ENCODE measurements at places on chromosomes 3 and 15. TPM values are rescaled to one million over a fixed set of nuclear protein-coding genes. Genes with fewer than 3 reads are reported as not detected.

- no peak for DNase-seq
Observed at GRCh38 chr3:162143180-162143579, 646.6 kb downstream of the OTOL1 start.

DNA sequence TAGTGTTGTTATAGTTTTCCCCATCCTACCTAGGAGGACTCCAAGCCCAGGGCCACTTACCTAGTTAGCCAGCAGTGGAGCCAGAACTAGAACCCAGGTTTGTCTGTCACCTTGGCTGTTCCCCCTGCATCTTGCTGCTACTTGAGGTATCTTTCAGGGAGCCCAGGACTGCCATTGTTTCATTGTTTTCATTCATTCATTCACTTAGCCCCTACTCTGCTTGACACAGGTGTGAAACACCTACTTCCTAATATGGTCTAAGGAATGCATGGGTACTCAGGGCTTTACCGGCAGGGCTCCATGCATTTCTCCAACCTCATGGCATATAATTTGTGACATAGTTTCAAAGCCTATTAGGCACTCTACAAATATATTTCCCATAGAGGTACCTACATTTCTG, 266.6 kb upstream of the TPM1 start:
- DNase-seq: no peak

DNA sequence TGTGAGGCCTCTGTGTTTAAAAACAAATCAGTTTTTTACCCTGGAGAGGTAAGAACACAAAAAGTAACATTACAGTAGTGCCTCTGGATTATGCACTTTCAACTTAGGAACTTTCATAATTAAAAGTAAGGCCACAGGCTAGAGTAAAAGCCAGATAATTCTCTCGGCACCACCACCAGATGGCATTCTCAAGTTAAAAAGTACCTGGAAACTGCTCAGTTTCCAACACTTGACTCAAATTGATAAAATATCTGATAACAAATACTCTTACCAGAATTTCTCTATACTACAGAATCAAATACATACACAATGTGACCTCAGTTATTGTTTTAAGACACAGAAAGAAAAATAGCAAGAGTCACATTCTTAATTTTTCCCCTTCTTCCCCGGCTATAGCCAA, 19.9 kb downstream of the SPICE1 start:
- no peak for DNase-seq

- DNase-seq: no peak
Observed at GRCh38 chr3:140505876-140506275, 172.0 kb upstream of the TRIM42 start.

CCDC39 gene
- total RNA-seq: not detected

GRCh38 chr15:73800662-73801345, 47.7 kb upstream of the INSYN1 start:
- no peak for DNase-seq

ZNF80 gene
- total RNA-seq: not detected

MST1R gene
- total RNA-seq: 8.1 TPM

TRIM71 gene
- total RNA-seq: 0.18 TPM

FETUB gene
- total RNA-seq: not detected

DNA sequence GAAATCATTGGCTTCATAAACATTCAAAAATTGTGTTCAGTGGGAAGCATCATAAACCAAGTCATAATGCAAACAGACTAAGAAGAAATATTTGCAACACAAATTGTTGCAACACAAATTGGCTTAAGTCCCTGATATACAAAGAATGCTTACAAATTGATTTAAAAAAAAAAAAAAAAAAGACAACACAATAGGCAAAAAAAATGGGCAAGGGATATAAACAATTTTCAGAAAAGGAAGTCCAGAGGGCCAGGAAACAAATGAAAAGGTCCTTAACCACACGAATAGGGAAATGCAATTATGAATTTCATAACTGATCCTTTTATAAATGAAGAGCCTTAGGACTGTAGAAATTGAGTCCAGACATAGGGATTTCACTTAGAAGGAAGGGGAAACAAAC, 98.9 kb downstream of the LRRK1 start:
- no peak for DNase-seq

DNA sequence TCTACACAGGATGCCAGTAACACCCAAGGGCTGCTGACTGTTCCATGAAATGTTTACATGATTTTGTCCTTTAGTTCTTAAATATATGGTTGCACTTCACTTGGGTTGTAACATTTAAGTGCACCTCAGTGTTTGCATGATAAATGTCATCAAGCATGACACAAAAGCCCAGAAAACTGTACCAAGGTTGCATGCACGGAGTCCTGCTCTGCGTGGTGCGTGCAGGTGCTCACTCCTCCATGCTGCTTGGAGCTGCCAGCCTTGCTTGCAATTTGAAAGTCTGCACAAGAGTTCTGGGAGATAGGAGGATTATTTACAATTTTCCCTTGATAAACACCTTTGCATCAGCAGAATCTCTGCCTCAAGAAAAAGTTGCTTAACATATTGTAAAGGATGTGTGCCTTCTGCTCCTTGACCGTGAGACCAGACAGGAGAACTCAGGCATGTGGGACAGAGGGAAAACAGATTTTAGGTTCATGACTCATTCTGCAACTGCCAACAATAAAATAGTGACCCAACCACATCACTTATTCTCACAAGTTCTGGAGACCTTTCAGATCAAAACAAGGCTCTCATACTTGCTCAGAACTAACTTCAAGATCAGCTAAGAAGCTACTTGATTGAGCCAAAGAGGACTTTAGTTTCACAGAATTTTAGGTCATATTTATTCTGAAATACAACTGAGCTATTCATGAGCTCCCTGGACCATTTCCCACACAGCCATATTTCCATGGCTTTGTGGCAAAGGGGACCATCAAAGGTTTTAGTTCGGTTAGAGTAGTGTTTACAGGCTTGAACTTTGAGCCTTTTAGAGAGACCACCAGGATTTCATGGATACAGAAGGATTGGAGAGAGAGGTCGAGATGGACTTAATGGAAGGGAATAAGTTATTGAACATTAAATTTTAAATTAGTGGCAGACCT, 128.4 kb upstream of the ZBED2 start:
- DNase-seq: no peak

- DNase-seq: no peak
Observed at GRCh38 chr3:6806991-6807390, 53.9 kb upstream of the GRM7 start.

DNA sequence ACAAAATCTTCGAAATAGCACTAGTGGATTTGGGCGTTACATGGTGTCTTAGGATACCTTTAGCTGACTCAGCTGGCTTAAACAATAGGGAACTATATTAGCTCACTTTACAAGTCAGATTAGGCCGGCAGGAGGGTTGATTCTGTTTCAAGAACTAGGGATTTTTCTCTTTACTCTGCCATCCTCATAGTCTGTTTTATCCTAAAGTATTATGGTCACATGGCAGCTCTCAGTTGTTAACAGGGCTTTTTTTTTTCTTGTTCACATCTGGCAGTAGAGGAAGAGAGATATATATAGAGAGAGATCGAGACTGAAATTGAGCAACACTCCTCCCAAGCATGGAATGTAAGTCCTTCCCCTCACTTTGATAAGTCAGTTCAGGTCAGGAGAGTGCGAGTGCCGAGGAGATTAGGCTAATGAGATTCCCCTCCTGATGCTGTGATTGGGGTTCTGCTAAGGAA, 32.9 kb downstream of the CHP1 start:
- DNase-seq: no peak

CTXN2 gene
- not detected for total RNA-seq

- no peak for DNase-seq
Observed at GRCh38 chr15:85542895-85543331, 162.5 kb downstream of the AKAP13 start.

DNA sequence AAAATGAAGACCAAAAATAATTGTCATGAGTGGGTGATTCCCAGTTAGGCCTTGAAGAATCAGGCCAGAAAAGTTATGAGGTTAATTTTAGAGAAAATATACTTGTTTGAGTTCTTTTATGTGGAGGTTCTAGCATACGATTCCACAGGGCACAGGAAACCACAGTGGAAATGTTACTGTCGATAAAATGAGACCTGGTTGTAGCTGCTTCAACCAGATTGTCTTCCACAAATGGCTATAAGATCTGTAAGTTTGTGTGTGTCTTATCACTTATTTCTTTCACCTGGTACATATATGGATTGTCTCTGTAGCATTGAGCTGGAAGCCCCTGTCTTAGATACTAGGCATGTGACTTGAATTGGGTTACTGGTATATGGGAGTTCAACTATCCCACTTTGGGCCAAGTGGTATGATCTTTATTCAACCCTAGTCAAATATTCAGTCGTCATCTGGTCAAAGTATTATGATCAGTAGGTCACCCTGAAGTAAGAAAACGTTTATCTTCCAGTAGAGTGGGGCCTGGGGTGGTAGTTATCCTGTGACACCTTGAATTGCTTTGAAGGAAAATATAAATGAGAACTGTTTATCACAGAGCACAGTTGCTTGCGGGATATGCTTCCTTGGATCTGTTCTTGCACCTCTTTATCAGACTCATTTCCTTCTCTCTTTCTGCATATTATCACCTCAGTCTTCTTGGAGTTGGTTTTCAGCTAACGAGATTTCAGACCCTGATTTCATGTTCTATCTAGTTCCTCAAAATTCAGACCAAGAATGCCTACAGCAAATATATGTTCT, 21.5 kb upstream of the ZNF609 start:
- DNase-seq: peak; percentile 46

MIX23 gene
- 46.6 TPM for total RNA-seq

GADL1 gene
- not detected for total RNA-seq

ANKRD34C gene
- not detected for total RNA-seq

GRCh38 chr15:86611417-86612040, 531.9 kb downstream of the AGBL1 start:
- no peak for DNase-seq

DNA sequence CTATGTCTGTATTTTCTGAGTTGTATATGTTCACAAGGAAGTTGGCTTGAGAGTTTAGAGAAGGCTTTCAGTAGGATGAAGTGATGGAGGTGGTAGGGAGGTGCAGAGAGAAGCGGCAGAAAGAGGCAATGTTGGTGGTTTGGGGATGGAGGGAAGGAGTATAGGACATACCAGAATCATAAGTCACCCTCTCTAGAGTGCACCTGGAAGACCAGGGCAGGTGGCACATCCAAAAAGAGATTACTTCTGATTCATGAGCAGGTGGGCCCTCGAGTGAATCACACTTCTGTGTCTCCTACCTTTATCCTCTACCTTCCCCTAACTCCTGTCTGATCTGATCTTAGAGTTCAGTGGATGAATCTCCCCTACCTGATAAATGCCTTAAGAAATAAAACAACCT, 41.8 kb upstream of the MRPL3 start:
- no peak for DNase-seq

DNA sequence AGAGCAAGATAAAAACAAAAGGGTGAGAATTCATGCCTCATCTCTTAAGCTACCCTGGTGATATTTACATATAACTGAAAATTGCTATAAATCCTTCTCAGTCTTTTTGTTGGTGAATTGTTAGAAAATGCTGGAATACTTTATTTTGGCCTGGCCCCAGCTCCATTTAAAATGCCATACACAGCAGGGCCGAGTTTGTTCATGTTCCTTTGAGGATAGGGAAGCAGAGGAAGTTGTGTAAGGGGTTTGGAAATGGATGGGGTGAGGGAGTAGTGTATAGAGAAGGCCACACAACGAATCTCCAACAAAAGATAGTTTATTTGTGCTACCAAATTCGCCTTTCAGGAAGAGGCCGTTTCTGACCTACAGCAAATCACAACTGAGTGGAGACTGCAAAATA, 78.6 kb upstream of the ADAMTS9 start:
- DNase-seq: no peak

MEIS2 gene
- total RNA-seq: 34.9 TPM

MAP6D1 gene
- total RNA-seq: 1.5 TPM

- DNase-seq: no peak
Observed at GRCh38 chr3:99483841-99484240, 154.6 kb upstream of the COL8A1 start.

- DNase-seq: no peak
Observed at GRCh38 chr3:42097566-42097946, 6.4 kb downstream of the TRAK1 start.

GRCh38 chr3:177792311-177793030, 595.2 kb upstream of the TBL1XR1 start:
- DNase-seq: no peak

DNA sequence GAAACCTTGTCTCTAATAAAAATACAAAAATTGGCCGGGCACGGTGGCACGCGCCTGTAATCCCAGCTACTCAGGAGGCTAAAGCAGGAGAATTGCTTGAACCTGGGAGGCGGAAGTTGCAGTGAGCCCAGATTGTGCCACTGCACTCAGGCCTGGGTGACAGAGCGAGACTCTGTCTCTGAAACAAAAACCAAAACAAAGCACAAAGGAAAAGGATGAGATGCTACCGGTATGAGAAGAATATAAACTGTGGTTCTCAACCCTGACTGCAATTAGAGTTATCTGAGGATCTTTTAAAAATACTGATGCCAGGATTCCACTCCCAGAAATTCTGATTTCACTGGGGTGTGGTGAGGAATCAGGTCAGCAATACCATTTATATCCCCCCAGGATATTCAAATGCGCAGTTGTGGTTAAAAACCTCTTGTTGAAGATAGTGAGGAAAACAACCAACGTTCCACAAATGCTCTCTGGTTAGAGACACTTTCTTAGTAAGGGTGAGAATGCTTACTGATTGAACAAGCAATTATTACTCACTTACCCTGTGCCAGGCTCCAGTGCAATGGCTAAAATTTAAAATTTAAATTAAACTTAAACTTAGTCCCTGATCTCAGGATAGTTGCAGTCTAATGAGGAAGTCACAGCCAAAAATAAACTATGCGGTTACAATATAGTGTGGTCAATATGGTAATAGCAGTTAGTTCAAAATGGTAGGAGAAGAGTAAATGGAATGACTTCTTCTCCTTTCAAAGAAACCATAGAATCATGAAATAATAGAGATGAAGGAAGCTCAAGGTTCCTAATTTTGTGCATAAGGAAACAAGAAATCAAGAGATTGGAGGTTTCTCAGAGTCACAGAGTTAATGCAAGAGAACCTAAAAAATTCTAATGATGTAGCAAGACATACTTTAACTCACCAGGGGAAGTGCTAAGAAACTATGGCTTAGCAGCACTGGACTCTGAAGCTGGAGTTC, 109.5 kb downstream of the SSR3 start:
- DNase-seq: no peak

- peak; percentile 42 for DNase-seq
Observed at GRCh38 chr15:31298707-31299172, 27.9 kb upstream of the KLF13 start.

DNA sequence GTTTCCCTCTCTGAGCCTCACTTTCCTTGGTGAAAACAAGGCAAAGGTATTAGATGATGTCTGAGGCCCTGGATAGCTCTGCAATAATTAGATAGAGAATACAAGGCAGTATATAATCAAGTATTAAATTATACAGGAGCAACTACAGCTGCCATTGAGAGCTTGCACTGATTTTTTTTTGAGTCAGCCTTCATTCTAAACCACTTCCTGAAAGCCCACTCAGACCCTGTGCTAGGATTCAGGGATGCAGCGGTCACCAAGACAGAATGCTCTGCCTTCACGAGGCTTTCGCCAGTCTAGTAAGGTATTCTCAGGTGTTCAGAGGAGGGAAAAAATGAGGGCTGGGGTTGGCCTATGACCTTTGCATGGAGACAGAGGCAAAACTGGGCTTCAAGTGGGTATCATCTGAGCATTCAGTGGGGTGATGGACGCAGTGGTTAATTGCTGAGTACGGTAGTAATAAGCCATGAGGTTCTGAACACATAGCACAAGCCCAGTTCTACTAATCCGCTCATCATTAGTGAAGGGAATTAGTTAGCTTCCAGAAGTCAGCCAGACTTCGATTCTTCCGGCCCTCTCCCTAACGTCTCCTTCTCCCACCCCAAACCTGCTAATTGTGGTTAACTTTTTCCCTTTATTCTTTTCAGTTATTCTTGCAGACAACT, 3.6 kb downstream of the VGLL4 start:
- no peak for DNase-seq

GRCh38 chr15:90058775-90059174, 43.5 kb downstream of the IDH2 start:
- no peak for DNase-seq

- no peak for DNase-seq
Observed at GRCh38 chr3:195076981-195077610, 193.9 kb downstream of the XXYLT1 start.

All from K562 (cell line).